Lung (tissue), 17 donors: ENCODE measurements at places on chromosomes 1 and 21. TPM values are rescaled to one million over a fixed set of nuclear protein-coding genes. Genes with fewer than 3 reads are reported as not detected.

- no peak overlapping the region for H3K4me3 ChIP-seq
- peaks cover 4% of the 10 kb centered on the region for H3K36me3 ChIP-seq
- DNase-seq, result peak; percentile 93
- H3K4me1 ChIP-seq, result peaks cover 23% of the 10 kb centered on the region
Observed at GRCh38 chr1:232962761-232963745, 12.6 kb downstream of the NTPCR start.

The SIM2 gene
- not detected for total RNA-seq

The CASQ2 gene
- total RNA-seq, result 1.0 TPM

DNA sequence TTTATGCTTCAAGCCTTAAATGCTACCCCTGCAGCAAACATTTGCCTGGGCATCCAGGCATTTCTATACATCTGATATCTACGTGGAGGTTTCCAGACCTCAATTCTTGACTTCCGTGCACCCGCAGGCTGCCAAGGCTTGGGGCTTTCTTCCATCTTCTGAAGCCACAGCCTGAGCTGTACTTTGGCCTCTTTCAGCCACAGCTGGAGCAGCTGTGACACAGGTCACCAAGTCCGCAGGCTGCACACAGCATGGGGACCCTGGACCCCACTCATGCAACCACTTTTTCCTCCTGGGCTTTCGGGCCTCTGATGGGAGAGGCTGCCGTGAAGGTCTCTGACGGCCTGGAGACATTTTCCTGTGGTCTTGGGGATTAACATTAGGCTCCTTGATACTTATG lies 5.4 kb upstream of the HAO2 start:
- no peaks in the 10 kb centered on the region for H3K36me3 ChIP-seq
- H3K4me3 ChIP-seq, result no peak overlapping the region
- no peak for DNase-seq
- H3K4me1 ChIP-seq, result no peaks in the 10 kb centered on the region

DNA sequence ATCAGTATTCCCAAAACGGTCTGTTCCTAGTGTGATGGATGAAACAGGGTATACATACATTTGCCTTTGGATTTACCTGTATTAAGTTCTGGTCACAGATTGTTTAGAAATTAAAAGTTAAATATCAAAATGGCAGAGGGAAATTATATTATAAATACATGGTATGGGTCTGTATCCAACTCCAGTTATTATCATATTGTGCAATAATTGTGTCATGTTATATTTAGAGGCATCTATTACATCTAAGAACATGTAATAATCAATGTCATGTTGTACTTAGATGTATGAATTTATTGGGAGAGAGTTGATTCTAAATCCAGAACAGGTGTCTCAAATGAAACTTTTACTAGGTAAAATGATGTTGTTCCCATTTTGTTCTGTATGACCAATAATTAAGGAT lies 79.6 kb downstream of the SNX7 start:
- no peaks in the 10 kb centered on the region for H3K27me3 ChIP-seq
- H3K27ac ChIP-seq, result no peak overlapping the region
- no peak overlapping the region for H3K4me3 ChIP-seq
- no peaks in the 10 kb centered on the region for H3K4me1 ChIP-seq
- H3K36me3 ChIP-seq, result no peaks in the 10 kb centered on the region
- DNase-seq, result no peak

GRCh38 chr1:103089221-103089620 lies 19.1 kb downstream of the COL11A1 start:
- H3K27ac ChIP-seq, result no peak overlapping the region
- no peaks in the 10 kb centered on the region for H3K27me3 ChIP-seq
- H3K36me3 ChIP-seq, result no peaks in the 10 kb centered on the region
- H3K4me1 ChIP-seq, result no peaks in the 10 kb centered on the region
- no peak for DNase-seq

The PAFAH2 gene
- 15.2 TPM for total RNA-seq

DNA sequence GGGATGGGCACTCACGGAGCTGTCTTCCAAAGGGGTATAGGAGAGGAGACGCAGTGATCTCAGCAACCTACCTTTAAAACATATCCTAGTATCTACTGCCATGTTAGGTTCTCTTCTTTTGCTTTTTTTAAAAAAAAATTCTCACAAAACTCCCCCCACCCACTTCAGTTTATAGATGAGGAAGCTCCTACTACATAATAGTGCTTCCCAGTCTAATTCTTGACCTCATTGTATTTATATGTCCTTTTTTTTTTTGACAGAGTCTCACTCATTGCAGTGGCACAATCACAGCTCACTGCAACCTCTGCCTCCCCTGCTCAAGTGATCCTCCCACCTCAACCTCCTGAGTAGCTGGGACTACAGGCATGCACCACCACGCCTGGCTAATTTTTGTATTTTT lies 99.9 kb downstream of the OSBPL9 start:
- H3K27ac ChIP-seq, result no peak overlapping the region
- no peak overlapping the region for H3K4me3 ChIP-seq
- DNase-seq, result no peak
- no peaks in the 10 kb centered on the region for H3K4me1 ChIP-seq
- H3K27me3 ChIP-seq, result no peaks in the 10 kb centered on the region
- H3K36me3 ChIP-seq, result no peaks in the 10 kb centered on the region

DNA sequence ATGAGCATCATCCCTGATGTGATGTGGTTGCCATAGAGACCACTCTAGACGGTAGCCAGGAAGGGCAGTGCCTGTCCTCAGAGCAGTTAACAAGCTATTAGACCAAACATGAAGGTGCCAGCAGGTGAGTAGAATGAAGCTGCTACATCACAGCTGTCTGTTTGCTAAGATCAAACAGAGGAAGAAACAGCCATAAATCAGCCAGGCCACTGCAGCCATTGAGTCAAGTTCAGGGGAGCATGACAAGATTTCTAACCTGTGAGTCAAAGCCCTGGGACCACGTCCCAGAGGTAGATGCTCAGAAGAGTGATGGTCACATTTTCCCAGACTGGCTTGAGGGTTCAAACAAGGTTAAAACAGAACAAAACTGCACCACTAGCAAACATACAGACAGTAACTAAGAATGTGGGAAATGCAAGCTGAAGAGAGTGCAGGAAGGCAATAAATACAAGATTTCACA lies 450.6 kb upstream of the DAB1 start:
- no peaks in the 10 kb centered on the region for H3K36me3 ChIP-seq
- H3K4me1 ChIP-seq, result no peaks in the 10 kb centered on the region
- no peak overlapping the region for H3K4me3 ChIP-seq
- H3K27ac ChIP-seq, result no peak overlapping the region
- no peaks in the 10 kb centered on the region for H3K27me3 ChIP-seq

GRCh38 chr1:5831600-5832335 lies 160.5 kb downstream of the NPHP4 start:
- no peak overlapping the region for H3K4me3 ChIP-seq
- H3K27me3 ChIP-seq, result peaks cover 11% of the 10 kb centered on the region
- DNase-seq, result no peak
- H3K36me3 ChIP-seq, result no peaks in the 10 kb centered on the region

DNA sequence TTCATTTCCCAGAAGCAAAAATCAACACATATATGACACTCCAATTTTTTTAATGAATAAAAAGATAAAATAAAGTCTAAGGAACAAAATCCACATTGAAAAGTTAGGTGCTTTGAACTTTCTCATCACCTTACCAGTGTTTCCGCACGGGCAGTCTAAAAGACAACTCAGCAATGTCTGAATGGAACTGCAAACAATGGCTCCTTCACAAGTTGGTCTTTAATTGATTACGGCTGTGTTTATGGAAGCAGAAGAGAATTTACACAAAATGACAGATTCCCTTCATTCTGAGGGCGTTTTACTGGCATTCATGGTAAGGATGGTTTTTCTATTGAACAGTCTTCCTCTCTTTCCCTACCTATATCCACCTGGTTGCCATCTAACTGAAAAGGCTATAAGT lies 65.0 kb upstream of the RNPC3 start:
- no peak overlapping the region for H3K27ac ChIP-seq
- H3K27me3 ChIP-seq, result no peaks in the 10 kb centered on the region
- H3K4me1 ChIP-seq, result no peaks in the 10 kb centered on the region
- no peaks in the 10 kb centered on the region for H3K36me3 ChIP-seq
- DNase-seq, result no peak
- no peak overlapping the region for H3K4me3 ChIP-seq

The CFH gene
- total RNA-seq, result 80.7 TPM

The HSD11B1 gene
- 6.5 TPM for total RNA-seq

DNA sequence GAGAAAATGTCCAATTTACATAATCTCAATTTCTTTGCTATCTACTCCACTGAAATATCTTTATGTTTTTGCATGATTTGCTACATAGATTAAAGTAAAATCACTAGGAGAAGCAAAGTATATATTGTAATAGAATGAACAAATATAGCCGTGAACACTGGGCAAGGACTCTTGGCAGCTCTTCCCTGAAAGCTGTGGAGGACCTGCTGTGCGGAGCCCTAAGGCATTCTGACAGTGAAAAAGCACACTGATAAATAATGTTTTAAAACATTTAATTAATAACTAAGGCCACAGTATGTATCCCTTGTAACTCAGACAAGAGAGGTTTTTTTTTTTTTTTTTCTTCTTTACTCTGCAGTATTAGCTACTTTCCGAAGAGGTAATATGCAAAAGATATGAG lies 256.1 kb upstream of the DPYD start:
- no peaks in the 10 kb centered on the region for H3K27me3 ChIP-seq
- H3K36me3 ChIP-seq, result no peaks in the 10 kb centered on the region
- no peak for DNase-seq
- H3K4me1 ChIP-seq, result no peaks in the 10 kb centered on the region
- H3K27ac ChIP-seq, result no peak overlapping the region

GRCh38 chr1:165876121-165876520 lies 48.7 kb downstream of the UCK2 start:
- no peaks in the 10 kb centered on the region for H3K27me3 ChIP-seq
- peaks cover 4% of the 10 kb centered on the region for H3K4me1 ChIP-seq
- no peak overlapping the region for H3K27ac ChIP-seq
- DNase-seq, result no peak

The GRHL3 gene
- total RNA-seq, result 0.95 TPM

GRCh38 chr21:34693192-34693810 lies 24.5 kb downstream of the CLIC6 start:
- no peak overlapping the region for H3K4me3 ChIP-seq
- no peak overlapping the region for H3K27ac ChIP-seq
- no peaks in the 10 kb centered on the region for H3K27me3 ChIP-seq

DNA sequence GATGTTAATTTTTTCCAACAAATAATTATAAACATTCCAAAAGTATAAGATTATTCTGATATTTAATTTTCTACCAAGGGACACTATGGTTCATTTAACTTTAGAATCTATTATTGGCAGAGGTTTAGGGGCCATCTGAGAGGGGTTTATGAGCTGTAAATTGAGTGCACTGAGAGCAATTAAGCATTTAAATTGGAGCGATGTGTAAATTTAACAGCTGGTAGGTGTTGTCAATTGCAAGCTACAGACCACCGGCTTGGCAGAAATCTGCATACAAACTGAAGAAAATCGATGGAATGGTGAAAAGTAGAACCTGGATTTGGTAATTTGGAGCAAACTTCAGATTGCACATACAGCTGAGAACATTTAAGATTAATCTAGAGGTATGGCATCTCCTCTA lies 55.8 kb upstream of the MTF2 start:
- no peak overlapping the region for H3K27ac ChIP-seq
- no peak overlapping the region for H3K4me3 ChIP-seq
- H3K4me1 ChIP-seq, result no peaks in the 10 kb centered on the region
- H3K27me3 ChIP-seq, result no peaks in the 10 kb centered on the region
- DNase-seq, result no peak

GRCh38 chr1:94680039-94680377 lies 138.4 kb upstream of the F3 start:
- H3K27ac ChIP-seq, result no peak overlapping the region
- H3K36me3 ChIP-seq, result no peaks in the 10 kb centered on the region
- no peak for DNase-seq
- no peaks in the 10 kb centered on the region for H3K4me1 ChIP-seq
